ENCODE measurements at places on chromosomes 2 and 18. TPM values are rescaled to one million over a fixed set of nuclear protein-coding genes. Genes with fewer than 3 reads are reported as not detected.

The ALPI gene
- total RNA-seq = not detected

The TMX3 gene
- total RNA-seq = 41.3 TPM

The PLEKHH2 gene
- 0.72 TPM for total RNA-seq

The FABP1 gene
- total RNA-seq = not detected

Data from activated naive CD4-positive, alpha-beta T cell treated with anti-CD3 and anti-CD28 coated beads for 36 hours (primary cell).